SHP77 (cell line): ENCODE measurements at places on chromosomes 7 and 10.

DNA sequence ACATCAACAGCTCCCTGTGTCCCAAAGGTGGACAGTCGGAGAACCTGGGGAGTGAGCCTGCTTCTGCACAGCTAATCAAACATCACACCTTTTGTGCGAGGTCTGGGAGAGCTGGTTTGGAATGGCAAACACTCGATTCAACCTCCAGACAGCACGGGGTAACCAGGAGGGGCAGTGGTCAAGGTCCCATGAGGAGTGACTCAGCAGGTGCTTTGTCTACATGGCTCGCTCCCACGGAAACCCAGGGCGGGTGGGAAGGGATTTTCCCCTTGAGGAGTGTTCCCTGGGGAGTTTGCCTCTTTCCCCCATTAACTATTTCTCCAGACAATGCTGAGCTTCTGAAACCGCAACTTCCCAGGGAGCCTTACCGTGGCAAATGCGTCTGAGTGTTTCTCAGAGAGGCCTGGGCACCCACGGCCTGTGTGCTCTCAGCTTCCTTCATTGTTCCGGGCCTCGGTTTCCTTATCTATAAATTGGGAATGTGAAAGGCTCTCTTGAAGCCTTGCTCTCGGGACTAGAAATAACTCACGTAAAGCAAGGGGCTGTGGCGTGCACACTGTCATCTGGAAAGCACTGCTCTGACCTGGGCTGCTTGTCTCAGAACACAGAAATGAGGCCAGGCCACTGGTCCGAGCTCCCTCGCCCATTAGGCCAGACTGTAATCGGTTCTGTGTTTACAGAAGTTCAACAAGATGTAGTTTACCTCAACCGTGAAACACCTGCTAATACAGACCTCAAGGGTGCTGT is 14.0 kb upstream of the GTPBP4 start:
- peak; percentile 64 for DNase-seq

- DNase-seq: no peak
These were observed 29.4 kb upstream of the UTF1 start for GRCh38 chr10:133200621-133201031.

DNA sequence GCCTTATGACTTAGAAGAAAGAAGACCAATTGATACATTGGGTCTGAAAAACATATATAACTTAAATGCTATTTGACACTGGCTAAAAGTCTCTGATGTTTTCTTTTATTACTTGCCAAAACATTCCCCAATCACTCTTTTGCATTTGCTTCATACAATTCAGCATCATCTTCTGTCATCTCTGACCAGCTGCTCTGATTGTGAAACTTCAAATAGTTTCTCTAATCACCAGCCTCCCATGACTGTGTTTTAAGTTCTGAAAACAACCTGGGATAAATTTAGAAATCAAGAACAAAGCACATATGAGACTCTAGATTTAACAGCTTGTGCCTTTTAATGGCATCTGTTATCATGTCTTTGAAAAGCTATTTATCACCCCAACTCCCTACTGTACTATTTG is 208.4 kb upstream of the KCND2 start:
- DNase-seq: no peak

GRCh38 chr7:23469150-23469960 is 936 bp downstream of the IGF2BP3 start:
- no peak for DNase-seq

DNA sequence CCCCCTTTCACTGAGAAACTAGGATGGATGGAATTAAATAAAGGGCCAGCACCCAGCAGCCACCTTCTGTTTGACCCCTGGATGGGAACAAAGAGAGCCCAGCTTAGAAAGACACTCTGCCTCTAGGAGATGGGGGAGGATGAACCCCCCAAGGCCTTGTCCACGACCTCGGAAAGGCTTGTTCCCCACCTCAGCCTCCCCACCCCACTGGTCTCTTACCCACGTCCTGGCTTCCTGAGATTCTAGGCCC is 9.7 kb downstream of the ITPRIP start:
- DNase-seq: no peak

- DNase-seq: no peak
These were observed 7.7 kb downstream of the AGMO start for GRCh38 chr7:15554081-15554480.

GRCh38 chr10:44946205-44946604 is 13.4 kb upstream of the RASSF4 start:
- no peak for DNase-seq

DNA sequence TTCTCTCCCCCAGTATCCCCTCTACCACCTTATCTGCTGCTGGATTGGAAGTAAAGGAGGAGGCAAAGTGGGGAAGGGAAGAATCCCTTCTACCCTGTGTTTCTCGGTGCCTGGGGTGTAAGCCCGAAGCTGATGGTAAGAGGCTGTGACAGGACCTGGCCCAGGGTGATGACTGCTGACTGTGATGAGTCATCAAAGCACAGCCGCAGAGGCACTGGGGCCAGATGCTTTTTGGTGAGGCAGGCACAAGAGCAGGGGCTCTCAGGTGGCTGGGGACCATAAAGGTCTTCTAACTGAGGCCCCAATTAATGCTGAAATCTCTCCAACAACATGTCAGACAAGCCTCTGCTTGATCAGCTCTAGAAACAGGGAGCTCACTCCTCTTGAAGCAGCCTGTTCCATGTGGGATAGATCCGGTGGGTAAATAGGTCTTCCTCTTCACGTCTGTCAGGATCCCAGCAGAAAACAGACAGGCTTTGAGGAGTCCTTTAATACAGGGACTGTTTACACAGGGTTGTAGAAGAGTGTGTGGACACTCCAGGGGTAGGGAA is 86.1 kb upstream of the PCBD1 start:
- no peak for DNase-seq

DNA sequence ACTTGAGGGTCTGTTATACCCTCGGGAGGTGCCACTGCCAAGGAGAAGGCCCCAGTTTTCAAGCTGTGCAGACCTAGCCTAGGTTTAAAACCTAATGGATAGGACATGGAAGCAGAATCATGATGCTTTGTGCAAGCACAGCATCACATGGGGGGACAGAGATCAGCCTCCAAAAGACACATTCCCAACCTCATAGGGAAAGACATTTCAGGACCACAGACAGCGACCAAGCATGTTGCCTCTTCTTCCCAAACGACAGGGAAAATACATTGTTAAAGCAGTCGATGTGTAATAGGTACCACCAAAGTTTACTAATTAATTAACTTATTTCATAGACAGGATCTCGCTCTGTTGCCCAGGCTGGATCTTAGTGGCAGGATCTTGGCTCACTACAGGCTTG is 573.9 kb downstream of the TCERG1L start:
- no peak for DNase-seq

DNA sequence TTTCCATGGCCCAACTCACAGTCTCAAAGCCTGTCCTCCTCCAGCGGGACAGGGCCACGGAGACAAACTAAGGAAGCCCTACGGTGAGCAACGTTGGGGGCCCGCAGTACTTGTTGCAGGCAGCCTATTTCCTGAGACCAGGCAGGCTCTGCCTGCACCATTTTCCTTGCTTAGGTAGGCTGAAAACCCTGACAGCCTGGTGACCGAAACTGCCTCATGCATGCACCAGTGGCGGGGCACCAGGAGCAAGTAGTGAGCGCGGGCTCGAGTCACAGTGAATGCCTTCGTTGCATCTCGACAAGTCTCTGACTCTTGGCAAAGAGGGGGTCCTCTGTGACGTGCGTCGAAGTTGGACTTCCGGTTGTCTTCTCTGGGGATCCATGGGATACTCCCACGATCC is 23.3 kb upstream of the ZNF273 start:
- DNase-seq: no peak

GRCh38 chr10:97547962-97548361 is 24.6 kb upstream of the ANKRD2 start:
- no peak for DNase-seq

- DNase-seq: no peak
These were observed 9.8 kb downstream of the VSIR start for GRCh38 chr10:71763352-71764127.

GRCh38 chr7:18788026-18788425 is 292.5 kb downstream of the HDAC9 start:
- no peak for DNase-seq

GRCh38 chr7:105127179-105127578 is 113.2 kb downstream of the KMT2E start:
- no peak for DNase-seq

DNA sequence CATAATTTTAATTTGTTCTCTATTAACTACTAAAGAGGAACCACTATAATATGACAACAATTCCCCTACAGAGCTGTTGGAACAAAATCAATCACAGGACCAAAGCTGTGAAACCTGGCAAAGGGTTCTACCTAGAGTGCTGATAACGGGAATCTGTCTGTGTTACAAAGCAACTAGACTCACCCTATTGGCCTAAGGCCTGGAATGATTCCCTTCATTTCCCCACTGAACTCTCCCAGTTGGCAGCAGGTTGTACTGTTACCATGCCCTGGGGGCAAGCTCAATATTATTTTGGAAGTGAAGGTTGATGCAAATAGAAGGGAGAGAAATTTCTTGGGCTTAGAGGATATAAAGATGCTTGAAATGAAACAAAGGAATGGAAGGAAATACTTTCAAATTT is 81.8 kb downstream of the SEMA3A start:
- DNase-seq: no peak

- no peak for DNase-seq
These were observed 69.3 kb upstream of the C7orf33 start for GRCh38 chr7:148521271-148521670.

DNA sequence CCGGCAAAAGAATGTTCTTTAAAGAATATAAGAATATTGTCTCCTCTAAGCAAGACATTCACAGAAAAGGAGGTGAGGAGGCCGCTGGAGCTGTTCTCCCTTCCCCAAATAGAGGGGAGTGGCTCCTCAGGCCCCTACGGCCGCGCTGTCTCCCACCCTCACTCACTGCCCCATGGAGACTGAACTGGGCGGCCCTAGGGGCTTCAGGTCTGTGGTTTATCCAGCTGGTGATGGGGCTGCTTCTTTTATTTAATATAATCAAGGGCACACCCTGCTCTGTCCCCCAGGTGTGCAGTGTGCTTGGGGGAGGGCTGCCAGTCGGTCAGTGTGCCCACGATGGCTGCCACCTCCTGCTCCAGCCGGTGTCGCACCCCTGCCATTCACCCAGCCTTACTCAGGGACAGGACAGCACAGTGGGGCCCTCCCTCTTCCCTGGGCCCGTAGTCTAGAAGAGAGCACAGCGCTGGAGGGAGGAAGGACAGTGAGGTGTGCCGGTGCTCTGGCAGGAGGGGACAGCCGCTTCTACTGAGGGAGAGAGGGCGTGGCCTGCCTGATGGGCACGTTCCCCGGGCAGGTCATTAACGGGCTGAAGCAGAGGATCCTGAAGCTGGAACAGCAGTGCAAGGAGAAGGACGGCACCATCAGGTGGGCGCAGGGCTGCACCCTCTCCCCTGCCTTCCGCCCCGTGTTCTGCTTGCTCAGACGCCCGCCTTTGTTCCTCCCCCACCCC is 23.4 kb downstream of the IQCE start:
- DNase-seq: no peak

- DNase-seq: no peak
These were observed 143.8 kb downstream of the AVL9 start for GRCh38 chr7:32639122-32639521.

DNA sequence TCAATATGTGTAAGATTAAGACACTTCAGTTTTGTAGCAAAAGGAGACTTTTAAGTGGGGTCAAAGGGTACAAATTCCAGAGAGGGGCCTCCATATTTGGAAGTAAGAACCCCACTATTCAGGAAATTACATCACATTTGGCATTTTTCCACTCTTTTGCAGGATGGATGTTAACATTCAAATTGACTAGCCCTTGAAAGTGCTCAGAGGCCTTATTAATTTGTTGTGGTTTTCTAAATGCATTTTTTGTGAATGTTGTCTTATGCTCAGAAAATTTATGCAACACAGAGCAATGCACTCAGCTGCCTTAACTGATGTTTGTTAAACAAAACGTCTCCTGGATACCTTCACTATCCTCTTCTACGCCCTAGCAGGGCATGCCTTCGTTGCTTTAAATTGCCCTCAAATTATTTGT is 50.9 kb upstream of the PDLIM1 start:
- no peak for DNase-seq

DNA sequence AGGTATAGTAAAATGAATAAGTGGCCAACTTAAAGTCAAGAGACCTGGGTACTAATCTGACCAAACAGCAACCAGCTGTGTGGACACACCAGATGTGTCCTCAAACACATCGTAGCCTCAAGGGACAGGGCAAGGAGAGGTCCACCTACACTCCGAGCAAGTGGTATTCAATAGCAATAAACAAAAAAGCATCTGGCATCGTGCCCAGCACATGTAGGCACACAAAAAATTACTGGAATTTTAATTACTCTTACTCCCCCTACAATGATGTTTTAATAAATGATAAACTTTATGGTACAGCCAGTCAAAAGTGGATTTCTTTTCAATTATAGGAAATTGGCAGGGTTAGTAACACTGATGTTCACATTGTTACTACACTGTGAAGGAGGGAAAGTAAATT is 3.5 kb upstream of the RGS10 start:
- DNase-seq: no peak

DNA sequence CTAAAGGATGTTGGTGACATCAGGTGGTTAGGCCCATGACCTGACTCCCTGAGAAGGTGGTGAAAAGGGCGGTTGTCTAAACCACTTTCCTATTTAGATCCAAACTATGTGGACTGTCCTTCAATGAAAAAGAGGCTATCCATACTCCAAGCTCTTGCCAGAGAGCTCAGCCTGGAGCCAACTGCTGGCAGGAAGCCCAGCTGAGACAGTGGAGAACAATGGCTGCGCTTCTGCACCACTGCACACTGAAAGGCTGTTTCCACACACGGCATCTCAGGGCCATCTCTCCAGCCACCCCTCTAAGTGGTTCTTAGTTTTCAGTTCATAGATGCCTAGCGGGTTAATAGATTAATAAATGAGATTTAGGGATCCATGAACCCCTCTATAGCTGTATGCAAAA is 488.8 kb upstream of the ZMIZ1 start:
- peak; percentile 41 for DNase-seq

GRCh38 chr7:5437987-5438386 is 14.4 kb upstream of the TNRC18 start:
- no peak for DNase-seq

DNA sequence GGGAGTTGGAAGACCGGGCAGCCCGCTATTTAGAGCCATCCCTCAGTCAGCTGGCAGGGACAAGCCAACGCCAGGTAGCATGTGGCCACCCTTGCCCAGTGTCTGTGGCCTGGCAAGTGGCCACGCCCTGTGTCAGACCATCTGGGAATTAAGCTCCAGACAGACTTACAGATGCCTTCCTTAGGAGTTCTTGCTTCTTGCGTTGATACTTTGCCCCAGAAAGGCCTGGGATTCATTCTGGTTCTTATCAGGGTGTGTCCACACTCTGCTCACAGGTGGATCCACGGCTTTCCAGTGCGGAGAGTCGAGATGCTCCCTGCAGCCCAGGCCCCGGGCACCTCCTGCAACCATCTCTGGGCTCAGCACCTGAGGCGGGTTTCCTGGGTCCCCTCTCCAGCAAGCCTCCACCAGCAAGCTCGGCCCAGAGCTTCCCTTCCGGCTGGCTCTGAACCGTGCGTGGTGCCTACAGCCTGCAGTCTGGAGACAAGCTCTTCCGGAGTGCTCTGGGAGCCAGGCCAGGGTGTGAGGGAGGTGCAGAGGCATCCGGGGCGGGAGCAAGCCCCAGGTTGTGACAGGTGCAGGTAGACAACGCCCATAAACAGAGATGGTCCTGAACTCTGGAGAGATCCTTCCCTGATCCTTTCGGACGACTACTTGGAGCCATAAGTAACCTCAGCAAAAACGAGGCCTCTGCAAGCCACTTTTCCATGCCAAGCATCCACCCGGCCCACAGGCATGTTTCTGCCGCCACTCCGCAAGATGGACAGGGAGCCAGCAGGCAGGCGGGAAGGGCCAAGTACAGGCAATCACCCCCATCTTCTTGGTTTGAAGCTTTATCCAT is 32.3 kb upstream of the PPIF start:
- DNase-seq: no peak

- DNase-seq: no peak
These were observed 573.0 kb upstream of the PCDH15 start for GRCh38 chr10:55374060-55374459.
